Germinal center (tissue), 1 donor: ENCODE measurements at places on chromosomes 16 and 17.

- no peak for DNase-seq
These were observed 69.9 kb upstream of the NFAT5 start for GRCh38 chr16:69495821-69496220.

- DNase-seq, result no peak
These were observed 721 bp upstream of the PCGF2 start for GRCh38 chr17:38748892-38749222.

DNA sequence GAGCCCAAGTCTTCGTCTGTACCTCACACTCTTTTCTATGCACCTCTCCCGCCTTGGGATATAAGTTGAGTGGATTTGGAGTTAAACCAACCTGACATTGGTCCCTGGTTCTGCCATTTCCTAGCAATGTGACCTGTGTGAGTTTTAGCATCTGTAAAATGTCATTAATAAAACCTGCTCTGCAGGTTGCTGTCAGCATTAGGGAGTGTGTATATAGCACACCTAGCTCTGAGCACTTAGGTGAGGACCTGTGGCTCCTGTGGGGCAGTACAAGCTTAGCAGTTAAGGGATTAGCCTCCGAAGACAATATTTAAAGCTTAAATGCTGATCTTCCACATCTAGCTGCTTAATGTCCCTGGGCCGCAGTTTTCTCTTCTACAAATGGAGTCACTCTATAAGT lies 248.0 kb downstream of the TMEM114 start:
- no peak for DNase-seq

- no peak for DNase-seq
These were observed 148.1 kb downstream of the KCNJ2 start for GRCh38 chr17:70317421-70317820.

DNA sequence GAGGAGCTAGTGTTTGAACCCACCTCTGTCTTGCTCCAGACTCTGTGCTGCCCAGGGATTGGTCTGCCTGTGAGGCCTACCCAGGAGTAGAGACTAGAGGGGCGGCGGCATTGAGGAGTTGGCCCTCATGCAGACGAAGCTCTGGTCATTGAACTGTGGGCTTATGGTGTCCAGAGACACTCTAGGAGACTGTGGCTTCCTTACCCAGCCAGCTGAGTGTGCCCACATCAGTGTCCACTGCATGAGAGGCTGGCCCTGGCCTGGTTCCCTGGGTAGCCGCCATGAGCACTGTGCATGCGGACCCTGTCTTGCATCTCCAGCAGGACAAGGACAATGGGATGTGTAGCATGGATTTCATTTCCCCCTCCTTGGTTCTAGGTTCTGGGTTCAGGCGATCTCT lies 14.0 kb downstream of the SGSM2 start:
- DNase-seq, result no peak

DNA sequence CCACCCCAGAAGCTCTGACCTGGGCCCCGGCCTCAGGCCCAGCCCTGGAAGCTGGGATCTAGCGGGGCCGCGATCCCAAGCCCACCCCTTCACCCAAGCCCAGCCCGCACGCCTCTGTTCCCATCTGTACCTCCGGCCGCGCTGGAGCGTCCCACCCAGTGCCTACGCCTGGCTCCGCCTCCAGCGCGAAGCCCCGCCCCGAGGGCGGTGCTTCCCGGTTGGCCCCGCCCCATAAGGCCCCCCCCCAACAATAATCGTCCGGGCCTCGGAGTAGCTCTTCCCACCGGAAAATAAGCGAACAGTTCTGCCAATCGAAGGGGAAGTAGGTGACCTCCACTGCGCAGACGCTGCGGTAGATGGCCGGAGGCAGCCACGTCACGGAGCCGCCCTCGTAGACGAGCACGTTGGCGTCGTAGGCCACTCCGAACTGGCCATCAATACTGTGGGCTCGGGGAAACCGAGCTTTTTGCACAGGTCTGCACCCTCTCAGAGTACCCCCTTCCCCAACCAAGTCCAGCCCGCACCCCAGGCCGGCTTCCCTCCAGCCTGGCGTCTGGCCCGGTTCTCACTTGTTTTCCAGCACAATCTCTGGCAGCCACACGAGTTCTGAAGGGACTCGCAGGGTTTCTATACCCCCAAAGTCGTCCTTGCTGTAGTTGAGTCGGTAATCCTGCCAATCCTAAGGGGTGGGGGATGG lies 1.1 kb downstream of the CHRNE start:
- DNase-seq, result no peak

DNA sequence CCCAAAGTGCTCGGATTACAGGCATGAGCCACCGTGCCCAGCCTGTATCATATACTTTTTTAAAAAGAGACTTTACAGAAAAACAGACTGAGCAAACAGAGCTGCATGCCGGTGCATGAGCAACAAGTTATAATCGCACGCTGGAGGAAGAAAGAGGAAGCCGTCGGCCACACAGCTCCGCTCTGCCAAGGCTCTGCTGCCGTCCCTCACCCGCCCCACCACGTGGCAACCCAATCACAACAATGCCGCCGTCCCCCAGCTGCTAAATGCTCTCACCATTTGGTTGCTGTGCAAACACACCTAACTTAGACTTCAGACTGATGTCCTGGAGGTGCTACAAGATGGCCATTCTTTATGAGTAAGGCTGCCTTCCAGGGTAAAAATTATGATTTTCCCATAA lies 83.5 kb downstream of the ADCY9 start:
- DNase-seq, result peak; percentile 37
